ENCODE measurements at places on chromosomes 6 and 20.

GRCh38 chr20:25310268-25310920 is 62.5 kb downstream of the PYGB start:
- peak; percentile 96 for DNase-seq

DNA sequence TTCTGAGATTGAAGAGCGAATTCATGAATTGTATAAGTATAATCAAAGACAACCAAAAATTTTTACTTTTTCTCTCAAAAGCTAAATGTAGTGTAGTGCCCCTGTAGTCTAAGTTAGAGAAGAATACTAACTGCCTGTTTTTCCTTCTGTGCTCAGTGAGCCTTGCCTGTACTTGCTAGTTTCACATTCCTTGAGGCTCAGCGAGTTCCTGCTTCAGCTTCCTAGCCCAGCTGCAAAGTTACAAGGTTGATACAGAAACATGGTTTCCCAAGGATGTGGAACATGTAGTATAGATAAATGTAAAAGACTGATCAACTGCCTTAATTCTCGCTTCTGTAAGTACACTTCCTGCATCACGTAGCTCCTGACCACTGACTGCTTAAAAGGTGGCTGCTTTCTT is 33.1 kb upstream of the SEC63 start:
- no peak for DNase-seq

DNA sequence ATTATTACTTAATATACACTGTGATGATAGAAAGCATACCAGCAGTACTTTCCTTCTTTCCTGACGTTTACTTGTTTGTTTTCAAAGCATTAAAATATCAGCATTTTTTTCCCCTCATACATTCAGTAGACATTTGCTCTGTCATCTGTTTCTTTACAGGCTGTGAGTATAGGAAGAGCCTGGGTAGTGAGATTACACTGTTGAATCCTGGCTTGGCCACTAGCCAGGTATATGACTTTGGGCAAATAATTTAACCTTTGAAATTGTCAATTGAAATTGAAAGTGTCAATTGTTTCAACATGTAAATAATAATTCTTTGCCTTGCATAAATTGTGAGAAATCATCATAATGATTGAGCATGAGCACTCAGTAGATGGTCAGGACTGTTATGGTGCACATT is 336.2 kb downstream of the CDKAL1 start:
- DNase-seq = no peak

- DNase-seq = no peak
Observed at GRCh38 chr6:134447883-134448387, 130.0 kb upstream of the SGK1 start.

DNA sequence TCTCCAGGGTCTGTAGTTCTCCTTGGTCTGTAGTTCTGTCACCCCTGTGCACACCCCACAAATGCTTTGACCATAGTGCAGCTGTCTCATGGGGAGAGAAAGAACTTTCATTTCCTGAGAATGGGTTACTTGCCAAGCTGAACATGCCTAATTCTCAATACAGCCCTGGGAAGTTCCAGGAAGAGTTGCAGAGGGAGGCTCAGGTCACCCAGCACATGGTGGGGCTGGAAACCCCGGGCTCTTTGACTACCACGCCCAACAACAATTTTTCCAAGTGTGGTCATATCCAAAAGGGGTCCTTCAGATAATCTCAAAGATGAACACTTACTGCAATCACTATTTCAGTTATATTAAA is 2.2 kb upstream of the PTPRA start:
- DNase-seq = no peak

GRCh38 chr20:19758133-19758500 is at the start of gene RIN2:
RIN2 (plus strand) TSS chr20:19758258; CDS start chr20:19889602, 131,344 bp downstream.
- DNase-seq = no peak

- DNase-seq = no peak
Observed at GRCh38 chr20:48760403-48760983, 67.3 kb downstream of the PREX1 start.

- DNase-seq = no peak
Observed at GRCh38 chr6:26447257-26447656, 7.0 kb downstream of the BTN3A3 start.

GRCh38 chr6:36657271-36657670 is 21.2 kb upstream of the CDKN1A start:
- no peak for DNase-seq
